ENCODE measurements at places on chromosomes 6 and 20.
A peak's percentile ranks its signal among the peaks of the same experiment; 100 is the strongest.

- peak; percentile 5 for DNase-seq
These were observed 161.5 kb upstream of the ADGRB3 start for GRCh38 chr6:68473433-68474210.

GRCh38 chr6:110484321-110484720 lies 7.9 kb upstream of the SLC22A16 start:
- no peak for DNase-seq

GRCh38 chr6:5132731-5133130 lies 47.6 kb downstream of the PPP1R3G start:
- DNase-seq = no peak

DNA sequence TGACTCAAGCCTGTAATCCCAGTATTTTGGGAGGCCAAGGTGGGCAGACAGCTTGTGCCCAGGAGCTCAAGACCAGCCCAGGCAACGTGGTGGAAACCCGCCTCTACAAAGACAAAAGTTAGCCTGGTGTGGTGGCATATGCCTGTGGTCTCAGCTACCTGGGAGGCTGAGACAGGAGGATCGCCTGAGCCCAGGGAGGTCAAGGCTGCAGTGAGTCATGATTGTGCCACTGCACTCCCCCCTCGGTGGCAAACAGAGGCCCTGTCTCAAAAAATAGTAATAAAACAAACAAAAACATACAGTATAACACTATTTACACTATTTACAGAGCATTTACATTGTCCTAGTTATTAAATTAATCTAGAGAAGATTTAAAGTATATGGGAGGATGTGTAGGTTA lies 56.0 kb upstream of the PIM1 start:
- DNase-seq = no peak

GRCh38 chr6:106540432-106540831 lies 88.9 kb downstream of the RTN4IP1 start:
- DNase-seq = no peak

DNA sequence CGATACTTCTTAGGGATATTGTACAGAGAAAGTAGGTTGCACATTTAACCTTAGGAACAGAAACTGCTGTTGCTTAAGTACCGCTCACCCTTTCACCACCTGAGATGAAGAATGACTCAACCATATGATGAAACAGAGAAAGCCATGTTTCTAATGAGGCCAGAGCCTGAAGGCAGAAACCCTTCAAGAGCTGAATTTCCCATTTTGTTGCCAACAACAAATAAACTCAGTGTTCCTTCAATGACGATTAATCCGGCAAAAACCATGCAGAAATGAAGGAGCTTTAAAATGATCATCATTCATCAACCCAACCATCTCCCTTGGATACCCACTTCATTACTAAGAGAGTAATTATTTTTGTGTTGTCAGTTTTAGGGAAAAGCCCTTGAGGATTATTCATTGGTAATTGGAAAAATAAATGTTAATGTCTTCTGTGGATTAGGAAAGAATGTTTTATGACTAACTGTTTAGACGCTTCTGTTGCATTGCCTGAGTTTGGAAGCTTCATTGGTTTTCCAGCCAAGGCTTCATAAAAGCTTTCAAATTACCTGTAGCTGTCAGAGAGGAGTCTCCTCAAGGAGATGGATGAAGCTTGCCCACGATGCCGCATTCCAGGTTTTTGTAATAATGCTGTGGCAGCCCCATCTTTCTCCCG lies 112.1 kb upstream of the IYD start:
- DNase-seq = no peak

DNA sequence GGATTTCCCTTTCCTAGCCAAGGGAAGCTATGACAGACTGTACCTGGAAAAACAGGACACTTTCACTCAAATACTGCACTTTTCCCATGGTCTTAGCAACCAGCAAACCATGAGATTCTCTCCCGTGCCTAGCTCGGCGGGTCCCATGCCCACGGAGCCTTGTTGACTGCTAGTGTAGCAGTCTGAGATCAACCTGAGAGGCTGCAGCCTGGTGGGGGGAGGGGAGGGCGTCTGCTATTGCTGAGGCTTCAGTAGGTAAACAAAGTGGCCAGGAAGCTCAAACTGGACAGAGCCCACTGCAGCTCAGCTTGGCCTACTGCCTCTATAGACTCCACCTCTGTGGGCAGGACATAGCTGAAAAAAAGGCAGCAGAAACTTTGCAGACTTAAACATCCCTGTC lies 61.8 kb downstream of the EPM2A start:
- DNase-seq = no peak

DNA sequence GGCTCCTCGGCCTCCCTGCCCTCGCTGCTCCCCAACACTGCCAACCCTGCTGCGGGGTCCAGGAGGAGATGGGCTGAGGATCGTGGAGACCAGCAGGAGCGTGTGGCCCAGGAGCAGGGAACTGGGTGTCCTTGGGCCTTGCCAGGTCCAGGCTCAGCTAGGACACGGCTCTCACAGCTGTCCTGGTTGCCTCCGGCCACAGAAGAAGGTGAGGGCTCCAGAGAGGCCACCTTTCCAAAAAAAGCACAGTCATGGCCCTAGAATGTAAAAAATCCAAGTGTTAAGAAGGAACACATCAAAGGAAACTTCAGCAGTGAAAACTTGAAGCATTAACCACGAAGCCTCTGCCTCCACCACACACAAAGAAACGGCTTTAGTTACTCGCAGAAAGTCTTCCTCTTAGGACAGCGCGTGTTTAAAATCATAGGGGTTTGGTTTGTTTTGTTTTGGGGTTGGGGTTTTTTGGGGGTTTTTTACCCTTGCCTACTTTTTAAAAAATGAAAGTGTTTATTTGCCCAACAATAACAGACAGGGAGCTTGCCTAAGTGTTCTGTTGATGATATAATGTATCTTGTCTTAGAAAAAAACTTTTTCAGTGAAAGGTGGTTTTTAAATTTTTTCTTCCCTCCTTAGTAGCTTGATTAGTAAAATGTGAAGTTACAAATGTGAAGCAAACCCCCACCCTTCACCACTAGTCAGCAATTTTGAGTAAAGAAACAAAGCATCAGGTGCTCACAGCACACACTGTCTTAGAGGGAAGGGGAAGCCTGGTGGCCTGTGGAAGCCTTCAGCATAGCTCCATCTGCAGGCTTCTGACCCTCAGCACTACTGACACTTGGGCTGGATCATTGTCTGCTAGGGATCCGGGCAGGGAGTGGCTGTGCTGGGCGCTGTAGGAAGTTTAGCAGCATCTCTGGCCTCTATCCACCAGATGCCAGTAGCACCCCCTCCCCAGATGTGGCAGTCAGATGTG lies 60.0 kb downstream of the PTPN1 start:
- DNase-seq = no peak

DNA sequence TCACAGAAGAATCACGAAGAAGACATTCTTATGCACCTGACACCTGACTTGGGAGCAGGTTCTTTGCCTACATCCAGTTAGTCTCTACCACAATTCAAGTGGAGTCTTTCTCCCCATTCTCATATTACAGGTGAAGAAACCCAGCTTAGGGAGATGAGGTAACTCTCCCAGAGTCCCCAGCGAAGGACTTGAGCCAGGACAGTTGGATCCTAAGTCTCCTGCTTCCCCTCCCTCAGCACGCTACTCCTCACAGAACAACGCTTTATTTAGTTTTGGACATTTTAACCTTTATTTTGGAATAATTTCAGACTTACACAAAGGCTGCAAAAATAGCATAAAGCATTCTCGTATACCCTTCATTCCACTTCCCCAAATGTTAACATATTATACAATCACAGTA lies 824 bp upstream of the CSTL1 start:
- no peak for DNase-seq

- DNase-seq = no peak
These were observed 247.8 kb downstream of the HAO1 start for GRCh38 chr20:7692478-7692877.

- DNase-seq = no peak
These were observed 61.1 kb upstream of the GATA5 start for GRCh38 chr20:62536871-62537401.

DNA sequence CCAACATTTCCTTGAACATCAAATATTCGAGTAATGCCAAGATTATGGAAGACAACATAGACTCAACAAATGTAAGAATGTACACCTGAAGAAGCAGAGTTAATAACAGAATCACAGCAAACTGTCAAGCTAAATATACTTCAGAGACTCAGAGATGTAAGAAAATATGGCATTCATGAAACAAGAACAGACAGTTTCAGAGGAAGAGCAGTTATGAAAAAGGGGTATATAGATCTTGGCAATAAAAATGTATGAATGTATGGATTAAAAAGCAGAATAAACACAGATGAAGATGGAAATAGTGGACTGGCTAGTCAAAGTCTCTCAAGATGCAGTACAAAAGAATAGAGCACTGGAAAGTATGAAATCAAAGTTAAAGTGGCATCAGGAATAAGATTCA lies 18.4 kb downstream of the RRAGD start:
- no peak for DNase-seq

GRCh38 chr20:13809373-13809772 lies 24.5 kb downstream of the NDUFAF5 start:
- no peak for DNase-seq

GRCh38 chr6:36334832-36335459 lies 1.7 kb downstream of the BNIP5 start:
- peak; percentile 71 for DNase-seq

DNA sequence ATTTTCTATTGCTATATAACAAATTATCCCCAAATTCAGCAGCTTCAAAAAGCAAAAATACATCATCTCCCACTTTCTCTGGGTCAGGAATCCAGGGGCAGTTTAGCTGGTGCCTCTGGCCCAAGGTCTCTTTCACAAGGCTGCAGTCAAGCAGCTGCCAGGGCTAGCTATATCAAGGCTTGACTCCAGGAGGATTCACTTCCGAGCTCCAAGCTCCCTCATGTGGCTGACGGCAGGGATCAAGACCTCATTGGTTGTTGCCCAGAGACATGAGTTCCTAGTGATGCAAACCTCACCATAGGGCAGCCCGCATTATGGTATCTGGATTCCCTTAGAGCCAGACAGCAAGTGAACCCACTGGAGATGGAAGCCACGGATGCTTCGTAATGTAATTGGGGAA lies 1.3 kb upstream of the VNN1 start:
- DNase-seq = peak; percentile 43

DNA sequence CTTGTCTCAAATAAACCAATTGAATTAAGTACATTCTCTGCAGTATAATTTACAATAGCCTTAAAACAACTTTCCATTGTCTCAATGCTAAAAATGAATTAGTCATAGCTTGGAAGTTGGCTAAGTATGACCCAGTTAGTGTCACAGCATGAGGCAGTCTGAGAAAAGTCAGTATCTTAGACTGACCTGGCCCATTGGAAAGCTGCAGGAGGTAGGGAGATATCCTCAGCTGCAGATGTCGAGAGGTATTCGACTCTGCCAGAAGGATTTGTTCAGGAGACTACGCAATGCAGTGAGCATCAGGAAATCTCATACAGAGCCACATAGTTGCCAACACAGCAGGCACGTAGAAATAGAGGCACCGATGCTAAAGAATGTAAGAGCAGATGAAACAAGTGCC lies 350.9 kb upstream of the NRSN1 start:
- DNase-seq = no peak

- peak; percentile 89 for DNase-seq
These were observed 61.5 kb downstream of the GPX5 start for GRCh38 chr6:28586962-28587745.

DNA sequence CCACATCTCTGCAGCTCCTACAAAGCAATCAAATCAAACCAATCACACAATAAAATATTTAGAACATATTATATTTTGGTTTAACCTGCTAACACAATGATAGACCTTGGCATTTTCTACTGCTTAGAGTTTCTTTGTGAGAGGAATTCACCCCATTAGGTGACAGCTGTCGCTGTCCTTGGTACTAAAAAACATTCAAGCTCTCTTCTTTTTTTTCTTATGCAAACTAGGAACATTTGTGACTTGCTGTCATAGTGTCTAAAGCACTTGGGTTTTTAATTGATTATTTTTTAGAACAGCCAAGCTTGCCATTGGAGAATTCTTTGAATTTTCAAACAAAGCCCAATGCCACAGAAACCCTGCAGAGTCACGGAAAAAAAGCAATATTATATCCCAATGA lies 46.4 kb downstream of the CNR1 start:
- DNase-seq = no peak

GRCh38 chr6:168206661-168207274 lies 112.8 kb downstream of the DACT2 start:
- no peak for DNase-seq

DNA sequence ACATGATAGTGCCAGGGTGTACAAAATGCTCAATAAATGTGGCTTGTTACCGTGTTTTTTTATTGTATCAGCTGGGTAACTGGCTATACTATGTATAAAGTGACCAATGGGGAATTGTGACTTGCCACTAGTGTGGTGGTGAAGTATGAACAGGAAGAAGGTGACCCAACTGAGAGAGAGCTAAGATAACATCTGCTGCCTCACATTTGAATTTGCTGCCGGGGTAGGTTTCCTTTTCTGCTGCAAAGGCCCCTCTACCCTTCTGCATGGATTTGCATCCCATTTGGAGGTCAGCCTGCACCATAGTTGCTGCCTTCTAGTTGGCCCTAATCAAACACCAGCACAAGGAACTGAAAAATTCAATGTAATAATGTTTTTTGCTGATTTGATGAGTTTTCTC lies 24.1 kb downstream of the IL17A start:
- no peak for DNase-seq

GRCh38 chr20:17620371-17621228 lies 50.7 kb downstream of the DSTN start:
- no peak for DNase-seq

- no peak for DNase-seq
These were observed 227.0 kb upstream of the ECI2 start for GRCh38 chr6:4362326-4362725.

GRCh38 chr6:111758608-111759329 lies 114.5 kb downstream of the FYN start:
- peak; percentile 34 for DNase-seq

GRCh38 chr6:30570740-30571074 lies 535 bp upstream of the ABCF1 start:
- DNase-seq = no peak

DNA sequence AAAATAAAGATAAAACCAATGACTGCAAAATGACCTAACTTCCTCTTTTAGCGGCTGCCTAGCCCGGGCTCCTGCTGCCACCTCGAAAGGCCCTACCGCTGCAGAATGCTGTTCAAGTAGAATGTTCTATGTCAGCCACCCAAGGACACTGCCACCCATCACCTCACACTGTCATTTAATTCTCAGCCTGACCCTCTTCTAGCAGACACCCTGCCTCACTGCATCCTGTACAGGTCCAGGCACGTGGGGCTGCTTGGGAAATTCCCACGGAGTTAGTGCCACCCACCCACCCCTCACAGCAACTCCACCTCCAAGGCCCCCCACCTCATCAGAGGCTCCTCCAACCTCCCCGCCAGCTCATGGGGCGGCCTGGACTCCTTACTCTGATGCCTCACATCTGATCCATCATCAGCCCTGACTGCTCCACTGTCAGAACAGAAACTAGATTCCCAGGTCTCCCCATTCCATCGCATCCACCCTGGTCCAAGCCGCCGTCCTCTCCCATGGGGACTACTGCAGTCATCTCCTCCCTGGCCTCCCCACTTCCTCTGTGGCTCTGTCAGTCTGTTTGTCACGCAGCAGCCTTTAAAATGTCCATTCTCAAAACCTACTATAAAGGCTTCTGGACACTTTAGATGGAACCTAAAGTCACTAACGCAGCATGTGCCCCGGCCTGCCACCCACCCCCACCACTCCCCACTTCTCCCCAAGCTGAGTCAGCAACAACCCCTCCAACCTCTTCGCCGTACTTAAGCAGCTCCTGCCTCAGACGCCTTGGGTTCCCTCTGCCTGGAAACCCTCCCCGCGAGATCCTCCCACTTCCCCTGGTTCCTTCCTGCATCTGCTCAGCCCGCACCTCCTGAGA lies 17.0 kb downstream of the NFATC2 start:
- DNase-seq = no peak

- DNase-seq = no peak
These were observed 1.6 kb upstream of the LY86 start for GRCh38 chr6:6586671-6587526.

GRCh38 chr6:146719387-146719786 lies 120.6 kb downstream of the ADGB start:
- DNase-seq = no peak

All from NCI-H69 (cell line).